Renal cortical epithelial cell (primary cell): ENCODE measurements at places on chromosomes 7 and 10. TPM values are rescaled to one million over a fixed set of nuclear protein-coding genes. Genes with fewer than 3 reads are reported as not detected.

The VPS37D gene
- 8.6 and 9.2 TPM in 2 replicates for total RNA-seq

The PROSER2 gene
- total RNA-seq = 60.9 and 84.9 TPM in 2 replicates

The MMD2 gene
- not detected in 2 replicates for total RNA-seq

The FAM107B gene
- total RNA-seq = 55.2 and 127 TPM in 2 replicates

The BAG3 gene
- 6.3 and 26.8 TPM in 2 replicates for total RNA-seq
